ENCODE measurements at places on chromosomes 7 and 10. TPM values are rescaled to one million over a fixed set of nuclear protein-coding genes. Genes with fewer than 3 reads are reported as not detected.

GRCh38 chr10:34715511-34716187, 99.4 kb downstream of the PARD3 start:
- H3K4me1 ChIP-seq = peaks cover 11% of the 10 kb centered on the region
- no peaks in the 10 kb centered on the region for H3K36me3 ChIP-seq
- no peak overlapping the region for H3K27ac ChIP-seq
- no peak overlapping the region for H3K4me3 ChIP-seq
- no peak for DNase-seq

DNA sequence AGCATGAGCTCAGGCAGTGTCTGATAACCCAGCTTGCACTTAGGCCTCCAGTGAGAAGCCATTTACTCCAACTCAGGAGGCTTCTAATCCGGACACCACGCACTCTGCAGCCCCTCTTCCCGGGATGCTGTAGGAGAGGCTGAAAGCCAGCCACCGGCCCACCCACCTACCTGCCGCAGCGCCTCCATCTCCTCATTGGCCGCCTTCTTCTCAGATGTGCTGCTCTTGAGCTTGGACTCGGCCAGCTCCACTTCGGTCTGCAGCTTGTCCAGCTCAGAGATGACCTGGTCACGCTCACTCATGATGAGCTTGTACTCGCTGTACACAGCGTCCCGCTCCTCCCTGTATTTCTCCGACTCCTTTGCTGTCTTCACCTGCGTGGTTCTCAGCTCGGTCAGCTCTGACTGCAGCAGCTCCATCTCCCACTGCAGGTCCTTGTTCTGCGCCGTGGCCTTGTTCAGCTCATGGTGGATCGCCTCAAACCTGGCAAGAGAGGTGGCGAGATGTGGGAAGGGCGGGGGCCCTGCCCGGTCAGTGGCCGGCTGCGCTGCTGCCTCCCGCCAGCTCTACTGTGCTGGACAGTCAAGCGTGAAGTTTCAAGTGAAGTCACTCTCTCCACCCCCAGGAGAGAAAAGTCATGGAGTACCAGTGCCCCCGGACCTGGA, 84.7 kb downstream of the DLG5 start:
- H3K27me3 ChIP-seq = no peaks in the 10 kb centered on the region
- DNase-seq = no peak
- H3K4me1 ChIP-seq = no peaks in the 10 kb centered on the region
- H3K27ac ChIP-seq = no peak overlapping the region
- no peak overlapping the region for H3K4me3 ChIP-seq

GRCh38 chr10:116476461-116476860, 48.8 kb downstream of the PNLIPRP3 start:
- no peak overlapping the region for H3K4me3 ChIP-seq
- no peaks in the 10 kb centered on the region for H3K36me3 ChIP-seq
- DNase-seq = no peak
- no peaks in the 10 kb centered on the region for H3K4me1 ChIP-seq
- no peak overlapping the region for H3K27ac ChIP-seq

DNA sequence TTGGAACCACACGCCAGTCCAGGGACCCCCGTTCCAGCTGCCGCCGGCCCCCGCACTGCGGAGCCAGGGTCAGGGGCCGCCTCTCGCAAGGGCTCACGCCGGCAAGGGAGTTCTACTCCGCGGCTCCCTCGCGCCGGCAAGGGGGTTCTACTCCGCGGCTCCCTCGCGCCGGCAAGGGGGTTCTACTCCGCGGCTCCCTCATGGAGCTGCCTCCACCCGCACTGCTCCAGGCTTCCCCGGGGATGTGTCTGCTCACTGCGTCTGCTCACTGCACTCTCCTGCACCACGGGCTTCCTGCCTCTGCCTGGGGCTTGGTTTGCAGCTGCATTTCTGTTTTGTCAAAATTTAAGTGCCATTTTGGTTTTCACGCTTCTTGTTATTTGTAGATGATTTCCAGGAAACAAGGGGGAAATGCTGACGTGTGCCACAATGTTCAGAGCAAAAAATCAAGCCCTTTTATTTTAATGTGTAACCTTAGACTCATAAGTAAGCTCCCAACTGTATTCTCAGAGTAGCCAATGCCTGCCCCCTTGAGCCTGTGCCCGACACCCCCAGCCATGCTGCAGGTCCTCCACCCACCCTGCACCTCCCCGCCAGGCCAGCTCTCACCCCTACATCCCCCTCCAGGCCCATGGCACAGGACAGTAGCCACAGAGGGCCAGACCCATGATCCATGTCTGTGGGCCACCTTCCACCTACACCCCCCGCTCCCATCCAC, 246.2 kb downstream of the MAD1L1 start:
- H3K36me3 ChIP-seq = no peaks in the 10 kb centered on the region
- no peak overlapping the region for H3K4me3 ChIP-seq
- no peak for DNase-seq
- H3K4me1 ChIP-seq = no peaks in the 10 kb centered on the region
- H3K27ac ChIP-seq = no peak overlapping the region
- H3K27me3 ChIP-seq = no peaks in the 10 kb centered on the region

DNA sequence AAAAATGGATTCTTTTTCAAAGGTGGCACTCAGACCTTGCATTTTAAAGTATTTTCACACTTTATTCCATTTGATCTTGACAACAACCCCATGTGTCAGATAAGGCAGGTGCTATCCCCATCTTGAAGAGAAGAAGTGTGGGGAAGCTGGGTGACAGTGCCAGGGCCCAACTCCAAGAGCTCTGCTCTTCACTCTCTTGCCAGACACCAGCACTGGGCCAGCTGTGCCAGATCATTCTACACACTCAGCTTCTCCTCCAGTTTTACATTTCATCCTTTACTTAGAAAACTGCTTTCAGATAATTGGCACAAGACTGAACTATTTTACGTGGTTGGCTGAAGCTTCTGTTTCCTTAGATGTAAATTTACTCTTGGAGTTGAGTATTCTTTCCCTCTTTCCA, 64.4 kb downstream of the ENO4 start:
- peaks cover 3% of the 10 kb centered on the region for H3K36me3 ChIP-seq
- no peak overlapping the region for H3K4me3 ChIP-seq
- H3K27ac ChIP-seq = no peak overlapping the region
- DNase-seq = no peak
- peaks cover 5% of the 10 kb centered on the region for H3K4me1 ChIP-seq

- H3K4me1 ChIP-seq = no peaks in the 10 kb centered on the region
- no peaks in the 10 kb centered on the region for H3K27me3 ChIP-seq
- no peak overlapping the region for H3K4me3 ChIP-seq
- no peak for DNase-seq
- H3K36me3 ChIP-seq = no peaks in the 10 kb centered on the region
- no peak overlapping the region for H3K27ac ChIP-seq
Observed at GRCh38 chr10:89946106-89946505, 244.7 kb downstream of the KIF20B start.

GRCh38 chr7:74479066-74479781, 25.5 kb downstream of the GTF2IRD1 start:
- peaks cover 5% of the 10 kb centered on the region for H3K36me3 ChIP-seq
- no peak overlapping the region for H3K27ac ChIP-seq
- DNase-seq = no peak
- peaks cover 60% of the 10 kb centered on the region for H3K4me1 ChIP-seq

GRCh38 chr10:57096044-57096443, 735.0 kb upstream of the ZWINT start:
- DNase-seq = no peak
- H3K4me3 ChIP-seq = no peak overlapping the region
- H3K27ac ChIP-seq = no peak overlapping the region
- H3K4me1 ChIP-seq = no peaks in the 10 kb centered on the region

DNA sequence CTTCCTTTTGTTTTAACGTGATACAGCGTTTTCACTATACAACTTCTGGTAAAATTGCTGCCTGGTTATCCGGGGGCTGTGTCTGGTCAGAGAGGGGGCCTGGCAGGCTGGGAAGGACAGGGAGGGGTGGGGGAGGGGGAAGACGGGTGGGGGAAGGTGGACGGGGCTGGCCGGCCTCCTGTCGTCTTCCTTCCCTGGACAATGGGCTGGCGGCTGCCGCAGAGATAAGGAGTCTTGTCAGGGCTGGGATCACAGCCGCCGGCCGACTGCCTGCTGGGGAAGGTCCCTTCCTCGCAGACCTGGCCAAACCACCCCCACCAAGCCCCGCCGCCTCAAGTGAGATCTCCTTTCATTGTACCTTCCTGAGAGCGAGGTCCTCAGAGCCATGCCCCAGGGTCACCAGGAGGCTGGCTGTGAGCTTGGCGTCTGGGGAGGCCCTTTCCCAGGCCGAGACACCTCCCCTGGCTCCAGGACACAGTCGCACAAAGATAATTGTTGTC, 151.2 kb upstream of the TNRC18 start:
- no peaks in the 10 kb centered on the region for H3K36me3 ChIP-seq
- peaks cover 8% of the 10 kb centered on the region for H3K4me1 ChIP-seq
- no peak overlapping the region for H3K27ac ChIP-seq
- DNase-seq = peak; percentile 44
- no peaks in the 10 kb centered on the region for H3K27me3 ChIP-seq

DNA sequence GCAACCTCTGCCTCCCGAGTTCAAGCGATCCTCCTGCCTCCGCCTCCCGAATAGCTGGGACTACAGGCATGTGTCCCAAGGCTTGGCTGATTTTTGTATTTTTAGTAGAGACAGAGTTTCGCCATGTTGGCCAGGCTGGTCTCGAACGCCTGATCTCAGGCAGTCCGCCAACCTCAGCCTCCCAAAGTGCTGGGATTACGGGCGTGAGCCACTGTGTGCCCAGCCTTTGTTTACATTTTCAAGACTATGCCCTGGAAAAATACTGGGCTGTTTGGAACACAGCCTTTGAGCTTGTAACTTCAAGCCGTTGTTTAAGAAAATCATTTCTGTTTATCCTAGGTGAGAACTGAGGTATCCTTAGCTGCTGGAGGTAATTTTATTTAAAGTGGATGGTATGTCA, 1.9 kb downstream of the ZKSCAN1 start:
- H3K4me3 ChIP-seq = no peak overlapping the region
- no peak overlapping the region for H3K27ac ChIP-seq
- no peak for DNase-seq

DNA sequence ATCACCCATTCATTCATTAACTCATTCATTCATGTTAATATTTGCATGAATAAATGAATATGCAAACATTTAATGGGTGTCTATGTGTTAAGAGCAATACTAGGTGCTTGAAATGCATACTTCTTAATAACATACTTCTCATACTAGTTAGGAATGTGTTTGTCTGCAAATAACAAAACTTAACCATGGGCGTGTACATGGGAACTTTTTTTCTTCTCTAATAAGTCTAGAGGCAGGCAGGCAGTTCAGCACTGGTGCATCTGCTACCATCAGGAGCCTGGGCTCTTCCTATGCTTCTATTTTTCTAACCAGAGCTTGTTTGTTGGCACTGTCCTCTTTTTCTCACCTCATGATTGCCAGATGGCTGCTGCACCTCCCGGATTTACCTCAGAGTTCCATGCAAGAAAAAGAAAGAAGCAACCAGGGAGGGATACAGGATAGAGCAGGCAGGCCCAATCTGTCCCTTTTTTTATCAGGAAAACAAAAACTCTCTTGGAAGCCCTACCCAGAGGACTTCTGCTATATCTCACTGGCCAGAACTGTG, 22.7 kb downstream of the CDHR3 start:
- H3K27ac ChIP-seq = no peak overlapping the region
- H3K4me3 ChIP-seq = no peak overlapping the region
- no peaks in the 10 kb centered on the region for H3K36me3 ChIP-seq
- DNase-seq = no peak

- no peaks in the 10 kb centered on the region for H3K36me3 ChIP-seq
- no peak for DNase-seq
Observed at GRCh38 chr7:136878878-136879277, 10.4 kb downstream of the CHRM2 start.

DNA sequence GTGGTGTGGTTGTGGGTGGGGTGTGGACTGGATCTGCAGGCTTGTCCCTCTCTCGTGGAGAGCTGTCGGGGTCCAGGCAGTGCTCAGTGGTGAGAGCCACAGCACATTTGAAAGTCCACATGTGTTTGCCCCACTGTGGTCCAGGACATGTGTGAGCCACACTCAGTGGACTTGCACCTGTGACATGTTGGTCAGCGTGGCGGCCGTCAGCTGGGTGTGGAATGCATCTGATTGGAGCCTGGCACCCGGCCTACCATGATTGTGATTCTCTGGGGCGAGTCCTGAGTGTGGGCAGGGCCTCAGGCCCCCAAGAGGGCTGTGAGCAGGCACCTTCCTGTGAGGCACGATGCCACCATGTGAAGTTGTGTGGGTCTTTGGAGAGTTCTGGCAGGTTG, 77.9 kb downstream of the DNAJB6 start:
- H3K27ac ChIP-seq = no peak overlapping the region
- no peaks in the 10 kb centered on the region for H3K4me1 ChIP-seq
- DNase-seq = no peak
- H3K27me3 ChIP-seq = no peaks in the 10 kb centered on the region
- H3K4me3 ChIP-seq = no peak overlapping the region

GRCh38 chr7:84720456-84721097, 466.3 kb downstream of the SEMA3D start:
- no peak overlapping the region for H3K4me3 ChIP-seq
- no peaks in the 10 kb centered on the region for H3K4me1 ChIP-seq
- H3K27me3 ChIP-seq = no peaks in the 10 kb centered on the region
- no peak for DNase-seq
- H3K27ac ChIP-seq = no peak overlapping the region
- H3K36me3 ChIP-seq = no peaks in the 10 kb centered on the region

- no peak for DNase-seq
- peak overlapping the region; percentile 7 for H3K27ac ChIP-seq
- no peaks in the 10 kb centered on the region for H3K27me3 ChIP-seq
- H3K4me3 ChIP-seq = peak overlapping the region; percentile 20
- no peaks in the 10 kb centered on the region for H3K36me3 ChIP-seq
Observed at GRCh38 chr7:130793855-130794618, 60.0 kb upstream of the KLF14 start.

DNA sequence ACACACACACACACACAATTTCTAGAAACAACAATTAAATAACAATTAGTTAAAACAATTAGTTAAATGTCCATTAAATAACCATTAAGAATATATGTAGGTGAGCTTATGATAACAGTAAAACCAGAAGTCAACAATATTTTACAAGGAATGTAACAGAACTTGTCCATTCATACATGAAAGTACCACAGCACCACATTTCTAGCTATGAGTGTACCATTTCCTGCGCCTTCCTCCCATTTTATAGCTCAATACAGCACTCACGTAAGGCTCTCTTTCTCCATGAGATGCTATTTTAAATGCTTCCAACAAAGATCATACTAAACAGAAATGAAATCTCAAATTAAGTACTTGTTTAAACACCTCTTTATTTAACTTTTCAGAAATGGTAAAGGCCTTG, 367.3 kb upstream of the ZWINT start:
- H3K27ac ChIP-seq = no peak overlapping the region
- H3K27me3 ChIP-seq = no peaks in the 10 kb centered on the region
- H3K36me3 ChIP-seq = no peaks in the 10 kb centered on the region
- no peaks in the 10 kb centered on the region for H3K4me1 ChIP-seq
- no peak for DNase-seq
- no peak overlapping the region for H3K4me3 ChIP-seq

GRCh38 chr10:7048061-7048460, 362.8 kb downstream of the SFMBT2 start:
- H3K36me3 ChIP-seq = no peaks in the 10 kb centered on the region
- DNase-seq = no peak
- H3K27ac ChIP-seq = no peak overlapping the region
- H3K4me1 ChIP-seq = no peaks in the 10 kb centered on the region

LIPK gene
- not detected for total RNA-seq

RADIL gene
- total RNA-seq = 0.12 TPM

EPHA1 gene
- 0.32 TPM for total RNA-seq

PLEKHA1 gene
- 31.9 TPM for total RNA-seq

COL1A2 gene
- 0.12 TPM for total RNA-seq

TSPAN33 gene
- 49.1 TPM for total RNA-seq

ZNF32 gene
- 14.8 TPM for total RNA-seq

PTPN20 gene
- total RNA-seq = not detected

Measured in SJCRH30 (cell line).